Hematopoietic multipotent progenitor cell treated with erythropoietin and hydrocortisone succinate and interleukin-3 and kit ligand, for 17 days (in vitro differentiated cells): ENCODE measurements at places on chromosomes 3 and 15.

- DNase-seq, result no peak
These were observed 141.1 kb upstream of the PTPRG start for GRCh38 chr3:61420136-61420759.

- DNase-seq, result no peak
These were observed 263.9 kb downstream of the CHST2 start for GRCh38 chr3:143383421-143383820.

GRCh38 chr3:171187706-171188290 is 161.3 kb upstream of the SLC2A2 start:
- DNase-seq, result no peak

DNA sequence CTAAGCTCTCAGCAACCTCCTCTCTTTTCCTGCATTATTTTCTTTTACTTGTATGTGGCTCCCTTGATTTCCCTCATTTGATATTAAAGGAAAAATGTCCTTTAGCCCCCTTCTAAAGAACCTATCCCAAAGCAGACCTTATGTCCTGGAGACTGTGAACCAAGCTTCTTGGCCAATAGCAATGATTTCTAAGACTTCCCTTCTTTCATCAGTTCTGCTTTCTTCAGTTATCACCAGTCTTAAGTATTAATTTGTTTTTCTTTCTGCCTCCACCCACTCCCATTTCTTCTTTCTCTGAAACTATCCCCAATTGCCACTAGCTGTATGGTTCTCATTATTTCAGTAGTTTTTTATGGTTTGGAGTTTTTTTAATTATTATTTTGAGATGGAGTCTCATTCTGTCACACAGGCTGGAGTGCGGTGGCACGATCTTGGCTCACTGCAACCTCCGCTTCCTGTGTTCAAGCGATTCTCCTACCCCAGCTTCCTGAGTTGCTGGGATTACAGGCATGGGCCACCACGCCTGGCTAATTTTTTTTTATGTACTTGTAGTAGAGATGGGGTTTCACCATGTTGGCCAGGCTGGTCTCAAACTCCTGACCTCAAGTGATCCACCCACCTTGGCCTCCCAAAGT is 12.1 kb downstream of the TMOD3 start:
- DNase-seq, result no peak

- no peak for DNase-seq
These were observed 23.2 kb upstream of the IGSF10 start for GRCh38 chr3:151483961-151484520.

GRCh38 chr15:66411190-66411589 is 24.5 kb downstream of the MAP2K1 start:
- DNase-seq, result no peak

- no peak for DNase-seq
These were observed 15.5 kb upstream of the CCDC33 start for GRCh38 chr15:74220475-74221248.

GRCh38 chr3:111134302-111134701 is 62.7 kb downstream of the NECTIN3 start:
- DNase-seq, result no peak

GRCh38 chr3:11230832-11231231 is 41.4 kb upstream of the ATG7 start:
- no peak for DNase-seq

GRCh38 chr15:92887869-92888268 is 12.3 kb upstream of the CHD2 start:
- no peak for DNase-seq

- no peak for DNase-seq
These were observed 25.5 kb downstream of the KCNAB1 start for GRCh38 chr3:156145866-156146265.

DNA sequence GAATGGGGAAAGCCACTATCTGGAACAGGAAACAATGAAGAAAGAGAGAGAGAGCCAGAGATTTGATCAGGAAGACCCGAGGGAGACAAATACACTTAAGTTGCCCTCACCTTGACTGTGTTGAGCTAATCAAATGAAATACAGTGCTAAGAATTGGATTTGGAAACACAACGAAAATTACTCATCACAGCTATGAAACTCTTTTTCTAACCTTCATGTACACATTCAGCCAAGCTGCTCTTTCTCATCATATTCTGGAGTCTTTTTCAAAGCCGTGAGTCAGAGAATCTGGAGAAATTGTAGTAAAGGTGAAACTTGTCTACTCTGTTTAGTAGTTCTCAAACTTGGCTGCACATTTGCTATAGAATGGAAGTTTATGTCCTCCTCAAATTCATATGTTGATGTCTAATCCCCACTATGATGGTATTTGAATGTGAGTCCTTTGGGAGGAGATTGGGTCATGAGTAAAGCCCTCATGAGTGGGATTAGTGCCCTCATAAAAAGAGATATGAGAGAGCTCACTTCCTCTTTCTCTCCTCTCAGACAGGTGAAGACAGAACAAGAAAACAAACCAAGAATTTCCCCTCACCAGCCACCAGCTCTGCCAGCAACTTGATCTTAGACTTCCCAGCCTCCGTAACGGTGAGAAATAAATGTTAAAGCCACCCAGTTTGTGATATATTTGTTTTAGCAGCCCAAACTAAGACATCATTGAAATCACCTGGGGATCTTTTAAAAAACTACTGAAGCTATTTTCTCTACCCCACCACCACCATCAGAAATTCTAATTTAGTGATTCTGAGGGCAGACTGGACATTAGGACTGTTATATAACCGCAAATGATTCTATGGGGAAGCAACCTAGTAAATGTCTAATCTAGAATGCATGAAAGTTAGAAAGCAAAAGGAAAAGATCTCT is 143.6 kb upstream of the GRM7 start:
- DNase-seq, result no peak

DNA sequence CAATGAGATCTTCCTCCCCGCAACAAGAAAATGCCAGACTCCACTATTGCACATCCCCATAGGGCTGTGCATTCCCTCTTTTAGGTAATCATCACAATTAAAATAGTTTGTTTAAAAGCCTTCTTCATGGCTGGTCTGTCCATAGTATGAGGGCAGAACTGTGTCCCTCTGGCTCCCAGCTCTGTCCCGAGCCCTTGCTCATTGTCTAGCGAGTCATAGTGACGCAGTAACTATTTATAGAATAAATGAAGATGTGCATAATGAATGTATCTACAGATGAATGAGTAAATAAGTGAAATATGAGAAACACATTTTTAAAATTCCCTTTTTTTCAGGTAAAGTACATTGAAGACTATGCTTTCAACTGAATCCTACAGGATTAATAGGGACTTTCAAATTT is 128.4 kb upstream of the TMC3 start:
- DNase-seq, result no peak

DNA sequence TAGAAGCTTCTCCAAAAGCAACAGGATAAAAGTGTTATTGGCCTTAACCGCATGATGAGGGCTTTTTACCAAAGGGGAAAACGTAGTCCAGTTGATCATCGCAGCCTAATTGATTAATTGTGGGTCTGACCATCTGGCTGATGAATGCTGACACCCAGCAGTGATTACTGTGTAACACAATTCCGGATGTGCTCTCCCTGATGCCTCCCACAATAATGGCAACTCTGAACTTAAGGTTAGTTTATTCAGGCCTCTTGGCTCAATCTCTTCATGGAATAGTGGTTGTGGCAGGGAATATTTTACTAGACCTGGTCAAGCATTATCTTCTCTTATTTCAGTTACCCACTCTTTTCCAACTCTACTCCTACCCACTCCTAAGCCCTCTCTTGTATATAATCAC is 332.9 kb downstream of the TIGIT start:
- DNase-seq, result no peak

- DNase-seq, result no peak
These were observed 49.6 kb downstream of the NPTN start for GRCh38 chr15:73583544-73583943.

GRCh38 chr3:123706871-123707270 is 122.0 kb upstream of the HACD2 start:
- DNase-seq, result no peak

- DNase-seq, result no peak
These were observed 10.9 kb downstream of the GNB5 start for GRCh38 chr15:52180196-52180835.

DNA sequence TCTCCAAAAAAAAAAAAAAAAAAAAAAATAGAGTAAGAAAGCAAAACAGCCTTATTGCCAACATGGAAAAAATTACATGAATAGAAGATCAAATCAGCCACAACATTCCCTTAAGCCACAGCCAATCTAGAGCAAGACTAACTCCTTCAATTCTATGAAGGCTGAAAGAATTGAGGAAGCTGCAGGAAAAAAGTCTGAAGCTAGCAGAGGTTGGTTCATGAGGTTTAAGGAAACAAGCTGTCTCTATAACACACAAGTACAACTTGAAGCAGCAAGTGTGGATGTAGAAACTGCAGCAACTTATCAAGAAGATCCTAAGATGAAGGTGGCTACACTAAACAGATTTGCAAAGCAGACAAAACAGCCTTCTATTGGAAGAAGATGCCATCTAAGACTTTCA is 9.3 kb downstream of the PARL start:
- DNase-seq, result no peak

- no peak for DNase-seq
These were observed 475 bp downstream of the EIF4E3 start for GRCh38 chr3:71724584-71725270.

DNA sequence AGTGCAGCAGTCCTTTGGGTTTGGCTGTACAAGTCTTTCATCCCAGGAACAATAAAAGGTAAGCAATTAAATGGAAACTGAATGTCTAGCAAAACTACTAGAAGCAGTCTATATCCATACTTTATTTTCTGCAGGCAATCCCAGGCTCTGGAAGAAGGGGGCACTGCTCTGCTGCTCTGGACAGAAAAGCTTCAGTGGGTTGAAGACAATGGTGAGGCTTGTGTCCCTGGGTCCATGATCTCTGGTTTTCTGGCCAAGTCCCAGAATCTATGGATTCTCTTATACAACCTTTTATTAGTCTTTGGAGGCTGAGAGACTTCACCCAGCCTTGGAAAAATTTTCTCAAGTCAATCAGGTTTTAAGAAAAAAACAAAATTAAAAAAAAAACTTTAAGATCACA is 35.6 kb downstream of the SCAP start:
- DNase-seq, result no peak

DNA sequence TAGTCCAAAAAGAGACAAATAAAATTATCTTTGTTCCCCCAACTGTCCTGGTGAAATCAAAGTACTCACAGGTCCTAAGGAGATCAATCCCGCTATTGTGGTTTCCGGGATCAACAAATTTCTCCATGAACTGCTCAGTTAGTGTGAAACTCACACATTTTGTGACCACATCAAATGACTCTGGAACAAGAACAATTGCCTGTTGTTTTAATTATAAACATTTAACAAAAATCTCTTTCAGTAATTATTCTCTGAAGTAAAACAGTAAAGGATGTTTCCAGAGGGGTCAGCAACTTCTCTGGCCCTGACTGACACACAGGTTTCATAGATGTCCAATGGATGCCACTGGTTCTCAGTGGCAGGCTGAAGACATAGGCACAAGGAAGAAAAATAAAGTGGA is 3.9 kb downstream of the CLDND1 start:
- no peak for DNase-seq
